ENCODE measurements at places on chromosomes 7 and 10.

GRCh38 chr7:98137826-98138151, 31.1 kb downstream of the LMTK2 start:
- no peak for DNase-seq

DNA sequence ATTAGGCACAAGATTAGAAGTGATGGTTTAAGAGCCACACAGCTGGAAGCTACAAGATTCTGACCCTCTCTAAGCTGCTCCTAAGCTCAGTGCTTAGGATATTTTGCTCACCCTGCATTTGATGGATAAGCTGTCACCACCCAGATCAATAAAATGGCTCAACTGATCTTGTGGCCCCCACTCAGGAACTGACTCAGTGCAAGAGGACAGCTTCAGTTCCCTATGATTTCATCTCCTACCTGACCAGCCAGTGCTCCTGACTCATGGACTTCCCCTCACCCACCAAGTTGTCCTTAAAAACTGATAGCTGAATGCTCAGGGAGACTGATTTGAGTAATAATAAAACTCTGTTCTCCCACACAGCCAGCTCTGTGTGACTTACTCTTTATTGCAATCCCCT, 833.8 kb downstream of the GRID1 start:
- no peak for DNase-seq

- DNase-seq: no peak
Observed at GRCh38 chr10:7891634-7892033, 73.3 kb downstream of the TAF3 start.

DNA sequence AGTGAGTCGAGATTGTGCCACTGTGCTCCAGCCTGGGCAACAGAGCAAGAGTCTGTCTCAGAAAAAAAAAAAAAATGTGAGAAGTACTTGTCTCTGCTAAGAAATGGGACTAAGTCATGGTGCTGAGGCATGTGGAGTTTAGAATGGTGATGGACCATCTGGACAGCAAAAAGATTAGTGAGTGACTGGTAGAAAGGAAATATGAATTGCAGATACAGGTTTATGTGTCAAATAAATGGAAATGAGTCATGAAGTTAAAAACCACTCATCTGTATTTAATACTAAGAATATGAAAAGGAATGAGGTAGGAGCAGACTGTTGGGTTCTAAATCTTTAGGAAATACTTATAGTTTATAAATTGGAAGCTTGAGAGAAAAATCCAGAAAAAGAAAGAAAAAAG, 625.7 kb upstream of the ANKRD30A start:
- DNase-seq: no peak

GRCh38 chr7:69763513-69763912, 165.2 kb downstream of the AUTS2 start:
- no peak for DNase-seq

- no peak for DNase-seq
Observed at GRCh38 chr10:124619195-124619594, 125.0 kb downstream of the FAM53B start.

DNA sequence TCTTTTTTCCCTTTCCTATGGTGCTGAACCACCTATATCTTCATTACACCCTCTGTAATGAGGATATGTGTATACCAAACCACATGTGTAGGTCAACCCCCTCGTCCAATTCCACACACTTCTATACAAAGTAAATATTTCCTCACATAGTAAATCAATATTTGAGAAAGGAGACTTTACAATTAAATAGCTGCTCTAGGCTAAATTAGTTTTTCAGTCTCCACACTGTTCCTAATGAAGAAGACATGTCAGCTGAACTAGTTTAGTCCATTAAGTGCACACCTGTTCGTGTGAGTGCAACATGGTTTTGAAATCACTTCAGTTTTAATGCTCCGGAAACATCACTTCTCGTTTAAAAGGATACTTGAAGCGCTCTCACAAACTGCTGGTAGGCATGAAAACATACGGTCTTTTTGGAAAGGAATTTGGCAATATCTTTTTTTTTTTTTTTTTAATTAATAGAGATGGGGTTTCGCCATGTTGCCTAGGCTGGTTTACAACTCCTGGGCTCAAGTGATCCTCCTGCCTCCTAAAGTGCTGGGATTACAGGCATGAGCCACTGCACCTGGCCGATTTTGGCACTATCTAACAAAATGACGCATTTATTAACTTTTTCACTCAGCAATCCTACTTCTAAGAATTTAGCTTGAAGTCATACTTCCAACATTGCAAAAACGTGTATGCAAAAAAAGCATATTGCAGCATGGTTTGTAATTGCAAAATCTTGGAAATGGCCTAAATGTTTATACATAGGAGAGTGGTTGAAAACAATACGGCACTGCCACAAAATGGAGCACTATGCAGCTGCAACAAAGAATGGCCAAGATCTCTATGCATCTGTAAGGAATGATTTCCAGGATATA, 2.1 kb upstream of the XRCC2 start:
- DNase-seq: no peak

GRCh38 chr10:11578802-11579255, 32.6 kb downstream of the USP6NL start:
- no peak for DNase-seq

DNA sequence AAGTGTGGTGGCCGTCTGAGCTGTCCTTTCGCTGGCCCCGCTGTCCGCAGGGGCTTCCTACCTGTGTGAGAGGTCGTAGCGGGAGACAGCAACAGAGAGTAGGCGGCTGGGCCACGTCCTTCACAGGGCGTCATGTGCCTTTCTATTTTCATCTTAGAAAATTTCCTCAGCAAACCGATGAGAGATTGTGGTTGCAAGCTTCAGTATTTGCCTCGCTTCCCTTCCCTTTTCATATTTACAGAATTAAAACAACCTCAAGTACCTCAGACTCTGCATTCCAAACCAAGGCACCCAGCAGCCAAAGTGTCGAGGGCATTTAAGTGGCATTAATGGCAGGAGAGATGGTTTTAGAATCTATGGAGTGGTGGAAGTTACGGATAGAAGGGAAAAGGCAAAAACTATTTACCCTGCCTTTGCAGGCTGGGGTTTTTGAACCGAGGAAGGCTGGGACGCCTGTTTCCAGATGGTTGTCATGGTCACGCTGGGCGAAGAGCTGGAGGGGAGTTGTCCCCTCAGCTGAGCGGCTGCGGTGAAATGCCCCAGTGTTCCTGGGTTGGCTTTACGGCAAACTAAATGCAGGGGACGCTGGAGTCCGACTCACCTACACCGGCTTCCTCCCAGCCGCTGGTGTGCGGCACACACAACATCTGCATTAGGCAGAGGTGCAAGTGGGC, 41.9 kb downstream of the WIPI2 start:
- no peak for DNase-seq

DNA sequence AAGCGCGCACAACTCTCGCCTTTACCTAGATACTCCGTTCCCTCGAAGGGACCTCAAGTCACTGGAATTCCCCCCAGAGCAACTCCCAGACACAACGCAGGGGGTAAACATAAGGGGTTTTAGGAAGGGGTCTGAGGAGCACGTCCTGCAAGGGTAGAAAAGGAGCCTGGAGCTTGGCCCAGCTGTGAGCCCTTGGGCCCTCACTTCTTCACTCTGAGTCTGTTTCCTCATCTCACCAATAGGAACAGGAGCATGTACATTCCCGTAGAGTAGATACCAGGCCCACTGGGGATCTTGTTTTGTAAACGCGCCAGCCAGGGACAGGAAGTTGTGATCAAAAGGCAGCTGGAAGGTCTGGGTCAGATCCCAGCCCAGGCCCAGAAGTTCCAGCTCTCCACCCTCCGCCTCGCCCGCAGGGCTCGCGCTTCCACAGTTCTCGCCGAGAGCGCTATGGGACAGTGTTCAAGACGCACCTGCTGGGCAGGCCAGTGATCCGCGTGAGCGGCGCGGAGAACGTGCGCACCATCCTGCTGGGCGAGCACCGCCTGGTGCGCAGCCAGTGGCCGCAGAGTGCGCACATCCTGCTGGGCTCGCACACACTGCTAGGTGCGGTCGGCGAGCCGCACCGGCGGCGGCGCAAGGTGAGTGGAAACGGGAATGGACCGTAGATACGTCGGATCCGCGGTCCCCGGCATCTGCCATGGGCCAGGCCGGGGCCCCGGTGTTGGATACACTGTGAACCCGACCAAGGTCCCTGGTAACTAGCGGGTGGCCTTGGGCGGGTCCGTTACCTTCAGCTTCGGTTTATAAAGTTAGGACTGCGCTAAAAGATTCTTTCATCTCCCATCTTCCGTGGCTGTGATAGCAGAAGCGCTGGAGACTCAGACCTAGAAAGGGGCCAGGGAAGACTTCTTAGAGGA, 1.3 kb downstream of the CYP26C1 start:
- DNase-seq: no peak

GRCh38 chr10:105207476-105207995, 566.4 kb downstream of the SORCS3 start:
- DNase-seq: no peak

GRCh38 chr10:129207297-129207696, 259.7 kb upstream of the MGMT start:
- DNase-seq: no peak

DNA sequence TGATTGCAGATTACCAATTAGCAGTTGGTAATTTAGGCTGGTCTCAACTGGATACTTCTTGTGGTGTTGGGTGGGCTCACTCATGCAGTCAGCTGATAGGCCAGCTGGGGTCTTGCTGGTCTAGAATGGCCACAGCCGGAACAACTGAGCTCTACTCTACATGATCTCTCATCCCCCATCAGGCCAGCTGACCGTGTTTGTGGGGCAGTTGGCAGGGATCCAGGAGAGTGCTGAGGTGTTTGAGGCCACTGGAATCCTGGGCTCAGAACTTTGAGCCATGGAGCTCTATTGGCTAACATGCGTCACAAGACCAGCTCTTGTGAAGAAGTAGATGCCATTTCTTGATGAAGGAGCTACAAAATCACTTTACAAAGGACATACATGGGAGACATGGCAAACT, 242.4 kb downstream of the GFRA1 start:
- DNase-seq: no peak

DNA sequence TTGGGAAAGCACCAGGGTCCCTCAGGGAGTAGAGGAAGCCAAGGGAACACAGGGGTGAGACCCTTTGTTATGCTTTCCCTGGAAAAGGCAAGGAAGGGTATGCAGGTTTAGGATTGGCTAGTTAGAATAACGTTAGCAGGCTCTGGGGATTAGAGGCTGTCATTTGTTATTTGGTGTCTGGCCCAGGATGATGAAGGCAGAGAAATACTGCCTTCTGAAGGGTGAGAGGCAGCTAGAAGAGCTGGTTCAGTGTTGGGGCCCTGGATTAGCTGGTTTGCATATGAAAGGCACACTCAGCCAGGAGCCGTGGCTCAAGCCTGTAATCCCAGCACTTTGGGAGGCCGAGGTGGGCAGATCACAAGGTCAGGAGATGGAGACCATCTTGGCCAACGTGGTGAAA, 3.0 kb upstream of the PILRA start:
- no peak for DNase-seq

DNA sequence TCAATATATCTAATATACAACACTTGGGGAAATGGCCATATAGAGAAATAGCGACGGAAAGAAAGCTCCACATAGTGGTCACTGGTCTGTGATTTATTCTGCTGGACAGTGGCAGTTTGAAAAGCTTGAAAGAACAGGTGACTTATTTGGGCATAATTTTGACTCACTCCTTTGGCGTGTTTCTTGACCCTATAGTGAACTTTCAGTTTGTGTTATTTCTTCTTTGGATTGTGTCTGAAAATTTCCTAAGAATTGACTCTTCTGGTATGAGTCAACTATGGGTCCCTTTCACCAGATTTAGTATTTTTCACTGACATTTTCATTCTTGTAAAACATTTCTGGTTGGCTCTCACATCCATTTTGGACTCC, 25.8 kb upstream of the IMMP2L start:
- no peak for DNase-seq

- DNase-seq: no peak
Observed at GRCh38 chr10:130464426-130464825, 328.2 kb downstream of the GLRX3 start.

GRCh38 chr10:69739634-69740033, 62.1 kb upstream of the COL13A1 start:
- DNase-seq: no peak

DNA sequence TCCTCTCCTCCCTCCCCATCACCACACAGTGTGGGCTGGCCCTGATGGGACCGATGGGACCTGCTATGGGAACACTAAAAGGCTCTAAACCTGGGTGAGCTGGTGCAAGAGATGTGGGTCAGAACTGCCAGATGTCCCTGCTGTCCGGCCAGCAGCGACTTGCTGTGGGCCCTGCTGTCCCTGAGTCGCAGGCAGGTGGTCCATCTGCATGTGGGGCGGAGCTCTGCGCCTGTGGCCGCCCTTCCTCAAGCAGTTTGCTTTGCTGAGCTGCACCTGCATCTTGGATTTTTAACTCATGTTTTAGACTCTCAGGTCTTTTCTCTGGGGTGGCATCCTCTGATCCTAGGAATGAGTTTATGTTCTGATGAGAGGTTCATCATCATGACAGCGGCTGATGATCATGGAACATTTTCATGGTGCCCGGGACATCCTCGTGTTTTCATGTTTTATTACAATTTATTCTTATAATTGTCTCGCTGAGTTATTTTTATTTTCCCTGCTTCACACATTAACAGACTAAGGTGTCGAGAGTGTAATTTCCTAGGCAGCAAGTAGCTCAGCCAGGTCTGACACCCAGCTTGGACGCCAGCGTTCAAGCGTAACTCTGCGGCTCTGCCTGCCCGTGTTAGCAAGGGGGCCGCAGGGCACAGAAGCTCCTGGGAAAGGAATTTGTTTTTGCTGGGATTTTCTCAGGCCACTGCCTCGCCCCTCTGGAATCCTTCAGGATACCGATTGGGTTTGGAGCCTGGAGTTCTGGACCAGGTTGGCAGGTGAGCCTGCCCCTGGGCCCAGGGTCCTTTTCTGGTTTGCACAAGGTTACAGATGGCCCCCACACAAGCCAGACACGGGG, 615.2 kb upstream of the FOXK1 start:
- no peak for DNase-seq

DNA sequence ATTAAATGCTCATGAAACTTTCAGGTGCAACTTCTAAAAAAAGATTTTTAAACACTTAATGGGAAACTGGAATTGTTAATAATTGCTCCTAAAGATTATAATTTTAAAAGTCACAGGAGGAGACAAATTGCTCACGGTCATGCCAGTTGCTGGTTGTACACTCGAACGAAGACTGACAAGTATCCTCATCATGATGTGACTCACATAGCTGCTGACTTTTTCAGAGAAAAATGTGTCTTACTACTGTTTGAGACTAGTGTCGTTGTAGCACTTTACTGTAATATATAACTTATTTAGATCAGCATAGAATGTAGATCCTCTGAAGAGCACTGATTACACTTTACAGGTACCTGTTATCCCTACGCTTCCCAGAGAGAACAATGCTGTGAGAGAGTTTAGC, 79.3 kb downstream of the ITGB8 start:
- DNase-seq: no peak

- no peak for DNase-seq
Observed at GRCh38 chr7:142153400-142153799, 41.9 kb downstream of the MGAM2 start.
